ENCODE measurements at places on chromosomes 16 and 17. TPM values are rescaled to one million over a fixed set of nuclear protein-coding genes. Genes with fewer than 3 reads are reported as not detected.

IL21R gene
- 0.33 TPM for total RNA-seq

CD300H gene
- total RNA-seq = not detected

CA7 gene
- total RNA-seq = not detected

- no peak for DNase-seq
Measured at GRCh38 chr17:69704935-69705334, 290.4 kb downstream of the MAP2K6 start.

DNA sequence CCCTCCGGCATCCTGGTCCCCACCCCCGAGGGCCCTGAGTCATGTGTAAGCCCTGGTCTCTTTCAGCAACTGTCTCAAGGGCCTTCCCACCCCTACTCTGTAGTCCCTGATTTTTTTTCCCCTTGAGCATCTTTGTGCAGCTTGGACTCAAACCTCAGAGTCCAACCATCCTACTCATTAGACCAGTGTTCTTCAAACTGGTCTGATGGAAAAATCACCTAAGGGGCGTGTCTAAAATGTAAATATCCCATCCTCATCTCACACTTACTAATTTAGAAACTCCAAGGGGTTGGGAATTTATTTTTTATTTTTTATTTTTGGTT lies 624 bp downstream of the G6PC3 start:
- no peak for DNase-seq

DNA sequence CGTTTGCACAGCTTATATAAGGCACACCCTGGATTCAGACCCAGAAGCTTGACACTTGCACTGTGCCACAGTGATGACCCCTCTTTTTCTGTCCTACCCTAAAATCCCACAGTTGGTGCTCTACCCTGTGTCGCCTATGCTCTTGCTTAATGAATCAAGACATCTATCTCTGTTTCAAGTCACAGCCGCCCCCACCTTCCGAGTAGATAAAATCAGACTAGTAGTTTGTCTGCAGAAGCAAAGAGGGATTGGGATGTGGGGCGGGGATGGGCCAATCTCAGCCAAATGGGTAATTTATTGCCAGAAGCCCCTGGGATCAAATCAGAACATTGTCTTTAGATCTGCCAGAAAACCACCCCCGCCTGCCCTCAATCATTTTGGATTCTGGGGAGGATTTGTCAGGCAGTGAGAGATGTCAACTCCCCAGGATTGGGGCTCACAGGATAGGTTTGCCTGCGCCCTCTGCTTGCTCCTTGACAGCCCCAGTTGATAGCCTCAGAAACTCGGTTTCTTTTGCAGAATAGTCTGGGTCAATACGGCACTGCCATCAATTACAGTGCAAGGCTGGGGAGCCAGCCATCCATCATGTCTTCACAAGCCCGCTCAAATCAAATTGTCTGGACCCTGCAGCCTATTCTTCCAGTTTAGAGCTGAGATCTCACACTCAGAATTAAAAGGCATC lies 520.8 kb downstream of the GRIN2A start:
- no peak for DNase-seq

GRCh38 chr17:13352747-13353415 lies 248.8 kb downstream of the HS3ST3A1 start:
- DNase-seq = no peak

Measured in MG63 (cell line).